Breast epithelium (tissue), 4 donors: ENCODE measurements at places on chromosomes 1 and 21.

DNA sequence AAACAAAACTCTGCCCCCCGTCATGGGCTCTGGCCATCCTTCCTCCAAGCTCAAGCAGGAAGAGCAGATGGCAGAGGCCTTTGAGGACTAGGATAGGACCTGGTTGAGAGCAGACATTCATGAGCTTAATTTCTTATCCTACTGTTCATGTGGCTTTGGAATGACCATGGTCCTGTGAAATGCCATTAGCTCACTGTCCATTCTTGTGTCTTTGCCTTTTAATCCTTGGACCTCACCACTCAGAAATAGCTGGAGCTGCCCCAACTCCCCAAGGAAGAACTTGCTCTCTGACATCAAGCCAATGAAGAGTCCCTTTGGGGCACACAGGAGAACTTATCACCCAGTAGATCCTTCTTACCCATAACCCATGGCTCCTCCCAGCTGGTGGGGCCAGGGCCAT, 11.6 kb upstream of the FAM20B start:
- no peaks in the 10 kb centered on the region for H3K36me3 ChIP-seq
- no peaks in the 10 kb centered on the region for H3K4me1 ChIP-seq
- H3K27ac ChIP-seq, result no peak overlapping the region
- no peak overlapping the region for H3K4me3 ChIP-seq

- no peaks in the 10 kb centered on the region for H3K27me3 ChIP-seq
- no peak for DNase-seq
- H3K27ac ChIP-seq, result no peak overlapping the region
- no peak overlapping the region for H3K4me3 ChIP-seq
- no peaks in the 10 kb centered on the region for H3K36me3 ChIP-seq
Observed at GRCh38 chr1:242427519-242427918, 97.0 kb downstream of the PLD5 start.

DNA sequence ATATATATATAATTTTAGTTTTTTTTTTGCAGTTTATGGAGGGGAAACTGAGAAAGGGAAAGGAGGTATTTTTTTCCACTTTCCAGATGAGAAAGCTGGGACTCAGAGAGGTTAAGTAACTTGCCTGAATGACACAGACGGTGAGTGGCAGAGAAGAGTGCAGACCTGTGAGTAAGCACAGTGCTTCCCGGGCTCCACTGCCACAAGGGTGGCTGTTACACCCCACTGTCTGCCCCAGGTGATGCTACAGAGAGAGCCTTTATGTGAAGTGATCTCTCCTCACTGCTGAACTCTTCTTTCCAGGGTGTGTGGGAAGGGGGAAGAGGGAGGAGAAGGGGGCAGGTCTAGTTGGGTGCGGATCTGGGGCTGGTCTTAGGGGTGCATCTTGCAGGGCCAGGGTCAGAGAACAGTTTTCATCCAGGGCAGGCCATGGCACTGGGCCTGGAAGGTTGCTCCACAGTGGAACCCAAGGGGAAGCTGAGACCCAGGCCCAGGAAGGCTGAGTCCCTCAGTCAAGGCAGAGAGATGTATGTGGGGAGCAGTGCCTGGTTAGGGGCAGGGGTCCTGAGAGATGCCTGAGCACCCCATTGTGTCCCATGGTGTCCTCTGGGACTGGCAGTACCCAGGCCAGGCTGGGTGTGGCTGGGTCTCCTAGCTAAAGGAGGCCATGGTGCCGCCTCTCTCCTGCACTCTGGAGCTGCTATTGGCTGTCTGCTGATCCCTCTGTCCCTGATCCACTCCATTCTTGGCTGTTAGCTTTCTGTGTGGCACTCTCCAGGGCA, 357.5 kb downstream of the PTPRU start:
- H3K27ac ChIP-seq, result no peak overlapping the region
- no peaks in the 10 kb centered on the region for H3K4me1 ChIP-seq
- DNase-seq, result no peak
- H3K36me3 ChIP-seq, result no peaks in the 10 kb centered on the region
- no peak overlapping the region for H3K4me3 ChIP-seq
- H3K27me3 ChIP-seq, result no peaks in the 10 kb centered on the region

DNA sequence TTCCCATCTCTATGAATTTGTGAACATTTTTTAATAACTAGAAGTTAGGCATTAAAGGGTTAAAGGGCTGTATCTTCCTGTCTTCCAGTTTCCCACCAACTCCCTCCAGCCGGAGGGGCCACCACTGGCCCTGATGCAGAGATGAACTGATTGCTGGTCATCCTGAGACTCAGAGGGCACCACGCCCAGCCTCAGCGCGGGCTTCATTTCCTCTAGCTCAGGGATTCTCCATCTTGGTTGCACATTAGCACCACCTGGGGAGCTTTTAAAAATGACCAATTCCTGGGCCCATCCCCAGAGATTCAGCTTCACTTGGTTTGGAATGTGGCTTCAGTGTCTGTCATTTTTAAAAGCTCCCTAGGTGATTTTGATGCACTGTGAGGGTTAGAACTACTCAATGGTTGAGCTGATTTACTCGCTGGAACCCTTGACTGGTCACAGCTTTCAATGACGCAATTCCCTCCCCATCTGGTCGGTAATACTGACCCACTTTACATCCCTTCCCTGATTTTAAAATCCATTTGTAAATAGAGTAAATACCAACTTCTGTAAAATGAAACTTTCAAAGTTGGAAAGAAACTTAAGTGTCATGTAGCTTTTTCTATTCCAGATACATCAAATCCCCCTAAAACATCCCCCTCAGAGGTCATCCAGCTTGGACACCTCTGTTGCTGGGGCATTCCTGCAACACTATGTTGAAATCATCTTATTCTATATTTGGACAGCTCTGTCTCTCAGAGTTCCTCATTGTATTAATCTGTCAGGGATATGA, 5.1 kb downstream of the NAV1 start:
- no peaks in the 10 kb centered on the region for H3K36me3 ChIP-seq
- DNase-seq, result no peak
- no peak overlapping the region for H3K4me3 ChIP-seq
- no peaks in the 10 kb centered on the region for H3K27me3 ChIP-seq
- peaks cover 5% of the 10 kb centered on the region for H3K4me1 ChIP-seq
- peak overlapping the region; percentile 8 for H3K27ac ChIP-seq

DNA sequence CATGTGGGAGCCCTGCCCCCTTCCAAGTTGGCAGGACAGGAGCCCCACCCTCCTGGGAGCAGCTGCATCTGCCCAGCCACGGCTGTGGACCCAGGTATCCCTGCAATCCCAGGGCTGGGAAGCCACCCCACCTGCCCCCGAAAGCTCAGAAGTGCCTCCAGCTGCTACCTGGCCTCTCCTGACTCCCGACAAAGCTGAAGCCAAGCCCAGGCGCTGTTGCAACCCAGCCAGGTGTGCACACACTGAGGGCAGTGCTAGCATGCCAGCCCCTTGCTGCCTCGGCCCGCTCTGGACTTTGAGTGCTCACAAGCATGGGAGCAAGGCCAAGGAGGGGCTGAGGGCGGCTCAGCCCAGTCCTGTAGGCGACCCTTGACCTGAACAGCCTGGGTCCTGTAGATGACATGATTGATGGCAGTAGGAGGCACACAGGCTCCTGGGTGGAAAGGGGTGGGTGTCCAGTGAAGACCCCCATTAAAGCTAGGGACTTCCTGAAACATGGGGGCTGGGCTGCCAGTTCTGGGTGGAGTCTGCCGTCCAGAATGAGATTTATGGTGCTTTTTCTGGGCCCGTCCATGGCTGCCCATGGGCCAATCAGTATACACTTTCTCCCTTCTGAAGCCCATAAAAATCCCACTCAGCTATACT, 2.8 kb upstream of the SSU72 start:
- H3K4me3 ChIP-seq, result no peak overlapping the region
- peaks cover 2% of the 10 kb centered on the region for H3K27me3 ChIP-seq
- H3K4me1 ChIP-seq, result no peaks in the 10 kb centered on the region
- H3K36me3 ChIP-seq, result no peaks in the 10 kb centered on the region
- DNase-seq, result no peak

GRCh38 chr1:230085178-230085515, 18.1 kb downstream of the GALNT2 start:
- DNase-seq, result no peak
- peak overlapping the region; percentile 83 for H3K27ac ChIP-seq
- H3K4me1 ChIP-seq, result peaks cover 14% of the 10 kb centered on the region
- no peaks in the 10 kb centered on the region for H3K27me3 ChIP-seq
- no peaks in the 10 kb centered on the region for H3K36me3 ChIP-seq

DNA sequence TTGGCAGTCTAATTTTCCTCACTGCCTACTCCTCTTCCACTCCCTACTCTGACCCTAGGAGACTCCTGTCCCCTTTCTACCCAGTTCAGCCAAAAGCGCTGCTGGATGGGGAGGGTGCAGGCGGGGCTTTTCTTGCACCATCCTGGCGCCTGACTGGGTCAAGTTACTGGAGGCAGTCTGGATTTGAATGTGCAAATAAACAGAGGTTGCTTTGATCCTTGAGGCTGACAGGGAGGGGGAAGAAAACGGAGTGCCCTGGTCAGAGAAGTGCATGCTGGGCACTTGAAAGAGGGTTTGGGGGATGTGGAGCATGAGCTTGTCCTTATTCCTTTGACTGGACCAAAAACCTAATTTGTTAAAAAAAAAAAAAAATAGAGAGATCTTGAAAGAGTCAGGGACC, 76.8 kb upstream of the SOX13 start:
- no peaks in the 10 kb centered on the region for H3K4me1 ChIP-seq
- peak overlapping the region; percentile 64 for H3K27ac ChIP-seq
- DNase-seq, result peak; percentile 34
- no peaks in the 10 kb centered on the region for H3K27me3 ChIP-seq
- no peak overlapping the region for H3K4me3 ChIP-seq

- no peaks in the 10 kb centered on the region for H3K36me3 ChIP-seq
- H3K4me3 ChIP-seq, result peak overlapping the region; percentile 84
- H3K27ac ChIP-seq, result peak overlapping the region; percentile 99
- peaks cover 6% of the 10 kb centered on the region for H3K4me1 ChIP-seq
- no peaks in the 10 kb centered on the region for H3K27me3 ChIP-seq
Observed at GRCh38 chr1:44672254-44672955, 1.9 kb downstream of the TMEM53 start.

GRCh38 chr1:65470766-65471165, 50.3 kb downstream of the LEPR start:
- H3K27ac ChIP-seq, result peak overlapping the region; percentile 29
- no peak overlapping the region for H3K4me3 ChIP-seq
- no peaks in the 10 kb centered on the region for H3K4me1 ChIP-seq
- no peaks in the 10 kb centered on the region for H3K27me3 ChIP-seq
- no peaks in the 10 kb centered on the region for H3K36me3 ChIP-seq

DNA sequence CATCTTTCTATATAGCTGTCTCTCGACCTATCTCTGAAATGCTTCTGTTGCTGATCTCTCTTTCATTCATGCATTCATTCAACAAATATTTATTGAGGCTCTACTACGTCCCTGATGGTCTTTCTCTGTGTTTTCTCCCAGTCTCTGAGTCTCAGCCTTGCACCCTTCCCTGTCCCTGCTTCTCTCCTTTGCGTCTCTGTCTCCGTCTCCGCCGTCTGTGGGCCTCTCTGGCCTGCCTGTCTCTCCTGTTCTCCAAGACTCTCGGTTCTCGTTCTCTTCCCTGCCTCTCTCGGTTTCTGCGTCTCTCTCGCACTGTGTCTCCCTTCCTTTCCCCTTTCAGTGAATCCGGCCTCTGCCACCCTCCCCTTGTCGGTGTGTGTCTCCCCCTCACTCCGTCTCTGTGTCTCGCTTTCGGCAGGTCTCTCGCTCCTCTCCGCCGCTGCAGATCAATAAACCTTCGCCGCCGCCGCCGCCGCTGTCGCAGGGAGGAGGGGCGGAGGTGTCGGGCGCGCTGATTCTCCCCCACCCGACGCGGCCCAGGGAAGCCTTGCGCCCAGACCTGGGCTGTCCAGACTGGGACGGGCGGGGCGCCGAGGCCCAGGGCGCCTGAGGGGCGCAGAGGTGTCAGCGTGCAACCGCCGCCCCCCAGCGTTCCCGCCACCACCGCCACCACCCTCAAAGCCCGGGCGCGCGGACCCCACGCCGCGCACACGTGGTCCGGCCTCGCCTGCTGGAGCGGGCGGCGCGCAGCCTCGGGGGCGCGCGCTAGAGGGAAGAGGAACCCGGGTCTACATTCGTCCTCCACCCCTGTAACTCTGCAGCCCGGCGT, 3.0 kb downstream of the EFNA3 start:
- no peak for DNase-seq
- peaks cover 16% of the 10 kb centered on the region for H3K27me3 ChIP-seq
- H3K4me1 ChIP-seq, result peaks cover 45% of the 10 kb centered on the region
- H3K27ac ChIP-seq, result peak overlapping the region; percentile 98
- peak overlapping the region; percentile 82 for H3K4me3 ChIP-seq
- H3K36me3 ChIP-seq, result no peaks in the 10 kb centered on the region

- no peaks in the 10 kb centered on the region for H3K27me3 ChIP-seq
- no peaks in the 10 kb centered on the region for H3K36me3 ChIP-seq
- no peak for DNase-seq
- H3K4me1 ChIP-seq, result no peaks in the 10 kb centered on the region
- no peak overlapping the region for H3K4me3 ChIP-seq
Observed at GRCh38 chr21:16834791-16835190, 678.1 kb upstream of the CXADR start.

- no peaks in the 10 kb centered on the region for H3K27me3 ChIP-seq
- no peak overlapping the region for H3K27ac ChIP-seq
- H3K4me1 ChIP-seq, result no peaks in the 10 kb centered on the region
- no peaks in the 10 kb centered on the region for H3K36me3 ChIP-seq
Observed at GRCh38 chr1:24759492-24759891, 14.2 kb downstream of the CLIC4 start.
